ENCODE measurements at places on chromosomes 7 and 10.

- DNase-seq: peak; percentile 55
These were observed 11.8 kb downstream of the FAS start for GRCh38 chr10:89002226-89002978.

DNA sequence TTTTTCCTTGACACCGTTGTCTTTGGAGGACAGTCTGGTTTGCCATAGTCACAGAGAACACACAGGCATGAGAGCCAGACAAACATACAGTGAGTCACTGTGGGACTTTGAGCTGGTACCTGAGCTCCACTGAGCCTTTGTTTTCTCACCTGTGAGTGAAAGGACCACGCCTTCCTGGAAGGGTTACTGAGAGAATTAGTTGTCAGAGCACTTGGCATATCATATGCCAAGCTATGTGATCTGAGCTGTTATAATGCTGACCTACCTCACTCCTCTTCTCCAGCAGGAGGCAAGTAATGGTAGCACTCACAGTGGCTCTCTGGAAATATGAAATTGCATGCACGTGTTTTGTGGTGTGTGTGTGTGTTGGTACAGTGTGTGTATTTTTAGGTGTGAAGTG, 59.7 kb downstream of the CXCL12 start:
- DNase-seq: no peak

- DNase-seq: no peak
These were observed 205.4 kb downstream of the DNAJC1 start for GRCh38 chr10:21797984-21798765.

GRCh38 chr10:34599026-34599795, 215.9 kb downstream of the PARD3 start:
- no peak for DNase-seq

DNA sequence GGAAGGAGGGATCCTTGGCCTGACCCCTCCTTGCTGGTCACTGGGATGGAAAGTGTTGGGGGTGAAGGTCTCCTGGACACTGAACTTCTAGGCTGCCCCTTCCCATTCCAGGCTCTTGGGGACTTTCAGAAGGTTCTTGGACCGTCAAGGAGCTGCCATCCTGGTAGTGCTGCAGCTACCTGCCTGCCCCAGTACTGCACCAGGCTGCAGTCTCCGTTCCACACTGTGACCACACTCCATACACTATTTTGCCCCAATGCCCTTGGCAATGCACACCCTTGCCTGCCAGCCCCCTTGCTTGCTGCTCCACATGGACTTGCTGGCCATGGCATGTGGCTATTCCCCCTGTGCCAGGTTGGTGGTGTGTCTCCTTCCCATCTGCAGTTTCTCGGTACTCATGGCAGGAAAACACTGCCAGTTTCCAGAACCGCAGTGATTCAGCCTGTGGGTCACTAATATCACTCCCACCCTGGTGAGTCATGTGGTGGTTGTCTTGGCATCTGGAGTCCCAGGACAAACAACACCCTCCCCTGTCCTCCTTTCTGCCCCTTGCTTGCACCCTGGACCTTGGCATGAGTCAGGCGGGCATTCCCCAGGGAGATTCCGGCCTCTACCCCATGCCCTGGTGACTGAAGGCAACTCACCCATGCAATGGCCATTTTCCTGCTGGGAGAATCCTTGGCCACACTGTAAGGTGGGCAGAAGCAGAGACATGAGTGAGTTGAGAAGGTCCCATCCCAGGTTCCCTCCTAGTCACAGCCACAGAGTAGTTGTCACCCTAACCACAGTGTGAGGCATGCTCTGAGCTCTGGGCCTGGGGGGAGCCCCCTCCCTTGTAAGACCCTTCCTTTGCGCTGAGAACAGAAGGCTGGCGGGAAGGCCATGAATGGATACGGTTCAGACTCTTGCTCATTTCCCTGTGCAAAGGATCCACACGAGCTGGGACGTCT, 32.8 kb downstream of the GOLGA7B start:
- no peak for DNase-seq

GRCh38 chr7:13563257-13563656, 426.2 kb downstream of the ETV1 start:
- DNase-seq: no peak

DNA sequence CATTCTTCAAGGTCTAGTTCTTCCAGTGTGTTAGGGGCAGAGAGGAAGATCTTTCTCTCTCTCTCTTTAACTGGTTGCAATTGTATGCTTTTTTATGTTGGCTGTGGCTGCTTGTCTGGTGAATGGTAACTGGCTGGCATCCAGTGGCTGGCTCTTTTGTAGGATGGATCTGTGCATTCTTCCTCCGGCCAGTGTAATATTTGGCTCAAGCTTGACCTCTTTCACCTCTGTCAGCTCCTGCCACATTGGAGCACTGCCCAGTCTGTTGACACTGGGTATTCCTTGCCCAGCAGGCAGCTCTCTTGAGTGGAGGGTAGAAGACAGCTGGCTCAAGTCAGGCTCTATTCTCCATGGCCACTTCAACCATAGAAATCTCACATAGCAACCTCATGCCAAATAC, 528.3 kb downstream of the PHTF2 start:
- DNase-seq: no peak

- DNase-seq: peak; percentile 88
These were observed 183.0 kb downstream of the RAPGEF5 start for GRCh38 chr7:22173685-22174573.

- DNase-seq: peak; percentile 69
These were observed 47.3 kb downstream of the MYPN start for GRCh38 chr10:68156373-68157185.

DNA sequence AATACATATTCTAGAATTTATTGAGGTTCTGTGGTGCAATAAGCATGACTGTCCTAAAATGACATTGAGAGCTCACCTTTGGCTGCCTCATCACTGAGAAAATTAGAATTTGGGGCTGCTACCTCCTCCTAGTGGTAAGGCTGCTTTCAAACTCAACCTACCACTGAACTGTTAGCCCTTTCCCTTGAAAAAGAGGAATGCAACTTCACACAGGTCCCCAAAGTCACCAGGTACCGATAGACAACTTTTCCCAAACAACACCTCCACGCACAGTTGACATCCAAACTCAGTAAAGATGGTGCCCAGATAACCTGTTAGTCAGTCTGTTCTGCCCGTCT, 75.9 kb upstream of the SCIN start:
- DNase-seq: no peak

DNA sequence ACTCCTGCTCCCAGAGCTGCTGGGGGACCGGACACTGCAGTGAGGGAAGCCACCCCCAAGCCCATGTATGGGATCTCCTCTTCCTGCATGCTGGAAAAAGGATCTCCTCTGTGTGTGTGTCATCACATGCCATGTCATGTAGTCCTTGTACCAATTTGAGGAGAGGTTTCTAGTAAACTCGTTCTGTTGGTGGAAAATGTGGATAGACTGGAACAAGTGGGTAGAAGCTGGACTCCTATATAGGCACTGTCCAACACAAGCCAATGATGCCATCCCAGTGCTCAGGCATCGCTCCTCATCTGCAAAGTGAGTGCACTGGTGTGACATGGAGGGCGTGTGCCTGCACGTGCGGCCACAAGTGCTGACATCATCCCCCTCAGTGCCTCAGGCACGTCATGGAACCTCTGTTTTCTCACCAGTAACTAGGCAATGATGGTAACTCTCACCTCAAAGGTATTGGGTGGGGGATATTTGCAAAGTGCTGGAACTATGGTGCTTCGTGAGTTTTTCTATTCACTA, 19.3 kb downstream of the MYO1G start:
- peak; percentile 56 for DNase-seq

DNA sequence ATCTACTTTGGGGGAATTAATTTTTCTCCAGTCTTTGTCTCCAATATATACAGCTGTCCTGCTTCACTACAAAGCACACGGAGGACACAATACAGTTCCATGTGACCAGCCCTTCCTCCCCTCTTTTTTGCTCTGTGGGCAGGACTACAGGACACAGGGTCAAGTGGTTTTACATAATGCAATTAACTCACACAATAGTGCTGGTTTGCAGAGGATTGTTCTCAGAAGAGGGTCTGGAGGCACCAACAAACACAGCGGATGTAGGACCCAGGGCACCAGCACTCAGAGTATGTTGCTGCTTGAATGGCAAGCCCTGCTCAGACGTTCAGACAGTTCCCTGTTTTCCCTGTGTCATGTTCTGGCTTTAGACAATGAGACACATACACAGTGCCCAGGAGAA, 52.0 kb upstream of the NPTX2 start:
- no peak for DNase-seq
